ENCODE measurements at places on chromosomes 6 and 20. TPM values are rescaled to one million over a fixed set of nuclear protein-coding genes. Genes with fewer than 3 reads are reported as not detected.

DNA sequence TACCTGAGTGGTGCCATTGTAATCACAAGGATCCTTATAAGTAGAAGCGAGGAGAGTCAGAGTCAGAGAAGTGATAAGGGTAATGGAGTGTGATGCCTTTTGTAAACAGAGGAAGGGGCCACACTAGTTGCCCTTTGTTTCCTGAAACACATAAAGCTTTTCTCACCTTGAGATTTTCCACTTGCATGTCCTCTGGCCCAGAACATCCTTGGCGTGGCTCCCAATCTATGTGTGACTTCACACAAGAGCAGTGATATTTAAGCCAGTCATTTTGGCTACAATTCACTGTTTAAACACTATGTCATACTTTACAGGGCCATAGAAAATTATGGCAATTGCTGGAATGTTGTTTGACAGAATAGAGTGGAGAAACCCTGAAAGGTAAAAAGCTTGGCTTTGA lies 121.2 kb upstream of the BTN3A2 start:
- no peak for DNase-seq

The ARFGEF2 gene
- 37.4 TPM for total RNA-seq

The CDYL gene
- 43.5 TPM for total RNA-seq

The NOTCH4 gene
- 19.9 TPM for total RNA-seq

GRCh38 chr20:57414867-57415592 lies 23.8 kb downstream of the RBM38 start:
- DNase-seq = no peak
